Activated CD4-positive, alpha-beta T cell treated with anti-CD3 and anti-CD28 coated beads for 1 hour (primary cell): ENCODE measurements at places on chromosomes 4 and X.
A peak's percentile ranks its signal among the peaks of the same experiment; 100 is the strongest.

GRCh38 chrX:154369449-154370299 is 4.8 kb downstream of the FLNA start:
- peak; percentile 51 for DNase-seq

DNA sequence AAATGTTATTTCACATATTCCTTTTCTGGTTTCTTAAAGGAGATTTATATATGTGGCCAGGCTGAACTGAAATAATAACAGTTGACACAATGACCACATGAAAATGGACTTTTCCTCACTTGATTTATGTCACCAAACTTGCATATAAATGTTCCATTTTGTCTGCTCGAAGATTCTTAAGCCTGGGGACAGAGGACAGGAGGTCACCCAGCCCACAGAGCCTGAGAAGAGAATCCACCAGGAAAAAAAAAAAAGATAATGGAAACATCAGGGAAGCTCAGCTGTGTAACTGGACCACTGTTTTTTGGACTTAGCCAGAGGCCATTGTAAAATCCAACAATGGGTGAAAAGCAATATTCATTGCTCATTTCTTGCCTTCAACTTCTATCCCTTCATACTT is 359.0 kb upstream of the FGF16 start:
- no peak for DNase-seq

- no peak for DNase-seq
Measured at GRCh38 chr4:176321589-176321988, 1.8 kb downstream of the SPCS3 start.

DNA sequence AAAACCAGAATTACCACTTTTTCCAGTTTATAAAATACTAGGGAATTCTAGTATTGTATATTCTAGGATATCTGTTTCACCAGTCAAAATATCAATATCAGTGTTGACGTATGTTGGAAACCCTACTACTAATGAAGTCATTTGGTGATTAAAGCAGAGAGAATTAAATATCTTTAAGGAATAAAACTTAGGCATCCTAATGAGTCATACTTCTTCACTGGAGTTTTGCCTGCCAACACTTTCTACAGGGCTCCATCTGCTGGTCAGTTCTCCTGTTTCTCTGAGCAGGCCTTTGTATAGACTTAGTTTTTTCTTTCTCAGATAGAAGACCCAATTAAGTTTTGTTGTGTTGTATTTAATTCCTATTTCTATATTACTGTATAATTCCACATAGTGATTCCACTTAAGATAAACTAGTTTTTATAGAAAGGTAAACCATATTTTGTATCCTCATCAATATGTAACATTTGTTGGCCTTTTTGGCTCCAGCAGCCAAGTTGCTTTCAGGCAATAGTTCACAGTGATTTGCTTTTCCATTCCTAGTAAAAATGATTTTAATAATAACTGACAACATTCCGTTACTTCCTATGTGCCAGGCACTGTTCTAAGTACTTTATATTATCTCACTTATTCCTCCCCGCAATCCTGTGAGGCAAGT is 3.5 kb downstream of the AP1AR start:
- DNase-seq, result no peak

- DNase-seq, result no peak
Measured at GRCh38 chr4:62512271-62512670, 1312.1 kb downstream of the ADGRL3 start.
